ENCODE measurements at places on chromosomes 6 and 20.

DNA sequence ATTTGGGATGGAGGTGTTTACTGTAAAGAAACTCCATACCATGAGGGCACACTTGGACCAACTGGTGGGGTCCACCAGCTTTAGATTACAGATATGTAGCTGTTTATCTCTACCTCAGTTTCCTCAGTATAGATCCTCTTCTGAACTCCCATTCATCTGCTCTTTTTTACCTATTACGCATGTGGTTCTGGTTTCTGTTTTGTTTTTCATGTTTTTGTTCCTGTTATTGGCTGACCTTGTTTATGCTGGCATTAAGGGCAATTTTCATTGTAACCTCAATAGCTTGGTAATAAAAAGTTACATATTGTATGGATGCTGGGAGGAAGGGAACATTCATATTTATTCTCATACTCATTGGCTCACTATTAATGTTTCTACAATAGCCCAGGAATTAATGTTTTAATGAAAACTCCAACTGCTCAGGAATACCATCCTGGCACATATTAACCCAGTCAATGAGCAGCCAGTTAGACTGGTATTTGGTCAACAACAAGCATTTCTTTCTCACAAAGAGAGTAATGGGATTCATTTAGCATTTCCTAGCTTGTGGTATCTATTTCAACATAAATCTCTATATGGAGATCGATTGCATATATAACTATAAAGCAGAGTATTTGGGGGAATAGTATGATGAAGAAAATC, 83.8 kb upstream of the FAM184A start:
- DNase-seq, result no peak

- no peak for DNase-seq
These were observed 35.2 kb upstream of the BCLAF1 start for GRCh38 chr6:136324686-136325380.

GRCh38 chr6:1153696-1154245, 158.1 kb upstream of the FOXQ1 start:
- DNase-seq, result no peak

DNA sequence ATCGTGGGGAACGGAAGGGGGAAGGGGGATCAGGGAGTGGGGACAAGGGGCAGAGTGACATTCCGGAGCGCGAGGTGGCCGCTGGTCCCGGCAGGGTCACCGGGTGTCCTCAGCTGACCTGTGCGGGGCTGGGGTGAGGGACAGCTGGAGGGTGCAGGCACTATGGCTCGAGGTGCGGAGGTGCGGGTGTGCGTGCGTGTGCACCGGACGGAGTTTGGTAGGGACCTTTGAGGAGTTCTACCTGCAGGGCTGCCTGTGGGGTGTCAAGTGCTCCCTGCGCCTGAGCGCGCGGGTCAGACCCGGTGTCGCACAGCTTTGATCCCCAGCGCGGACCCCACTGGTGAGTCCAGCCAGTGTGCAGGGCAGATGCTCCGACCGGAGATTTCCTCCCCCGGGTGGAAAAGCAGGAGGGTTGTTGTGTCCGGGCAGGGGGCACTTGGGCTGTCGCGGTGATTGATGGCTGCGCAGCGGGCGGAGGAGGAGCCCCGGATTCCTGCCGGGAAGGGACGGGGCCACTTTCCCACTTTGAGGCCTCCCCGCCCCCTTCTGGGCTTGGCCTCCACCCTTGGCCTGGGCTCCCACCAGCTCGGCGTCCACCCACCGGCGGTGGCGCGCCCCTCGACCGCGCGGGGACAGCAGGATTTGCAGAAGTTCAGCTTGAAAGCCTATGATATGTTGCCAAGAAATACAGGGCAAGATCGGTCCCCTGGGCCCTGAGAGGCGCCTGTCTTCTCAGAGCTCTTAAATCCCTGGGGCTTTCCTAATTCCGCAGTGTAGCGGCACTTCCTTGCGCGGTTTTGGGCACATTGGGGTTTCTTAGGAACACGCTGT, 658 bp downstream of the RIN2 start:
- DNase-seq, result no peak

DNA sequence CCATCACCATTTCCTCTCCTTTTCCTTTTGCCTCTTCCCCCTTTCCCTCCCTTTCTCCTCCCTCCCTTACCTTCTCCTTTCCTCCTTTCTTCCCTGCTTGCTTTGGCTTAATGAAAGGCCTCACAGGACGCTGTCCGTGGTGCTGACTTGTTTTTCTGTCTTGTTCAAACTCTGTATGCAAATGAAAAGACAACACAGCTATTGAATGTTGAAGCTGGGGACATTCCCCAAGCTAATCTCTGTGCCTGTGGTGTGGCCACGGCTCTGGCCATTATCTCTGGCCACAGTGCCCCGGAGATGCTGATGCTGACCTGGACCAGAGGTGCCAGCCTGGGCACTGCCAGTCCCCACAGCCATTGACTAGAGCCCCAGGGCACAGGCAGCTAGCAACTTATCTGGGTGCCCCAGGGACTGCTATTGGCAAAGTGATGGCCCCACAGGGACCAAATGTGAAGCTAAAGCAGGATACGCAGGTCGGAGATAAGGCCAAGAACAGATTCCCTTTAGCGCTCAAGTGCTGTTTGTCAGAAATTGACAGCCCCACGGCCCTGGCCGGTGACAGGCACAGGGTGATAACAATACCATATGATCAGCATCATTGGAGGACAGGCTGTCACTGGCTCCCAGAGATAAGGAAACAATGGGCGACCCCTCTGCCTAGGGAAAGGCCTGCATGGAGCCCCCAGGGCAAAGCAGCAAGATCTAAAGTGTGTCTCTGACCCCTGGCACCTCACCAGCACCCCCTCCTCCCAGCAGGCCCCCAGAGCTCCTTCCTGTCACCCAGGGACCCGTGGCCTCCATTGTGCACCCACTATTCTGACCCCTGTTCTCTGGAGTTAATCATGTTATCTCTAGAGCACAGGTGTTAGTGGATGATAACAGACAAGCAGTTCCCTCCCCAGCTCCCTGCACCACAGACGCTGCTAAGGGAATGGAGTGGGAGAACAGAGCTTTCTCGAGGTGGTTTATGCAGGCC, 31.6 kb upstream of the SLC32A1 start:
- DNase-seq, result peak; percentile 25

GRCh38 chr6:33745548-33745947, 1.2 kb downstream of the IP6K3 start:
- no peak for DNase-seq
